Peyer's patch (tissue), 4 donors: ENCODE measurements at places on chromosomes 2 and 18. TPM values are rescaled to one million over a fixed set of nuclear protein-coding genes. Genes with fewer than 3 reads are reported as not detected.

The MLPH gene
- total RNA-seq = 114 TPM

DNA sequence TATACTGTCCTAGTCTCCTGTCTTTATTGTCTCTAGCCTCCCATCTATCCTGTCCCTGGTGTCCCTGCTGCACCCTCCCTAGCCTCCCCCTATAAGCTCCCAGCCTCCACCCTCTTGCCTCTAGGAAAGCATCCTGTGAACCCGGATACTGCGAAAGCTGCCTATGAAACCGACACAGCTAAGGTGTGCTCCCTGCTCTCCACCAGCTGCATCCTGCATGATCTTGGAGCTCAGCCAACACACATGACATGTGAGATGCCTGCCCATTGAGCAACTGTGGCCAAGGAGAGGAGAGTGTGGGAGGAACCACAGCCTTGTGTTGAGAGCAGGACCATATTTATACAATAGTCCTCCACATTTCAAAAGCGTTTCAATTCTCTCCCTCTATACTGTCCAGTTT is 187.1 kb downstream of the ZBTB7C start:
- DNase-seq = no peak

DNA sequence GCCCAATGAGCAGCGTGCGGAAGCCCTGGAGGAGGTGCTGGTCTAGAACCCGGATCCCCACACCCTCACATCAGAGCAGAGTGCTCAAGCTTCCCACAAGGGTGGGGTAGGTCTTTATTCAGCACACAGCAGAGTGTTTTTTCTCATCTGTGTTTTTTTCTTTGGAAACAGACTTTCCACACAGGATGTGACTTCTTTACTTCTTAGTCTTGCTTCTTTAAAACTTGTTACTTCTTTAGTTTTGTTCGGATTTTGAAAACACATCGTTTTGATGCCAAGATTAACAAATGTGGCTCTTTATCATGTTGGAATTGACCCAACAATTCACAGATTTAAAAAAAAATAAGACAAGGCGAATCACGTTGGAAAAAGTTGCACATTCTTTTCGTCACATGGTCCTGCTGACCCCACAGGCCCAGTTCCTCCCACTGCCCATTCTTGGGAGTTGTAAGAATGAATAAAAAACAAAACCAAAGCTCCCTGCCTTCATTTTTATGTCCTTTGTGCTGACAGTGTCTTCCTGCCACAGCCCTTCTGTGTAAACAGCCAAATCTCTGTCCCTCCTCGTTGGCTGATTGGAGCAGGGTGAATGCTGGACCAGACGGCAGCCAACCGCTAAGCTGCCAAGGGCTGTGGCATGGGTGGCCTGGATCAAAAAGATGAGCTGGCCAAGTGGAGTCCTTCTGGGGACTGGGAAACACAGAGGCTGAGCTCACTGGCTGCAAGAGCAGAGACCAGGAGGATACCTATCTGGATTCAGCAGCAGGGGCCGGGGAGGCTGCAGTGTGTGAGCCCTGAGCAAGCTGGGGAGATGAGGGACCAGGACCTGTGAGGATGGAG is 81.6 kb downstream of the TWIST2 start:
- DNase-seq = peak; percentile 49

- peak; percentile 78 for DNase-seq
These were observed 18.1 kb downstream of the LPIN2 start for GRCh38 chr18:2994603-2995432.

GRCh38 chr2:33000986-33001385 is 54.2 kb downstream of the LTBP1 start:
- DNase-seq = no peak

- DNase-seq = no peak
These were observed 115.3 kb upstream of the NDUFV2 start for GRCh38 chr18:8987241-8987640.

DNA sequence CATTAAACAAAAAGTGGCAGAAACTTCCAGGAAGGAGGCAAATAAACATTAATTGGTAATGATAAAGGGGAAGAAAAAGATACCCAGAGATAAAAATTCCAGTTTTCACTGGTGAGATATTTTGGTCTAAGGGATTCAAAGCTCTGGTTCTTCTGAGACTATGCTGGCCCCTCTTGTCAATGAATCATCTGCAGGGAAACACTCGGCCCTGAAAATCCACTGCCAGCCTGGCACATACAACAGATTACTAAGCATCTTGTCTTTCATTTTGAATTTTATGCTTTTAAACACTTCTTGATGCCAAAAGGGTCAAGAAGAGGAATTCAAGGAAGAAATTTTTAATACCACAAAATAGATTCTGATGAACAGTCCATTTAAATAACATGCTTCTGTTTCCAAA is 1603.8 kb upstream of the ZEB2 start:
- DNase-seq = no peak
